ENCODE measurements at places on chromosomes 7 and 10.

GRCh38 chr7:82507976-82508677 lies 64.5 kb upstream of the CACNA2D1 start:
- DNase-seq, result peak; percentile 63

- DNase-seq, result peak; percentile 31
These were observed 16.8 kb upstream of the ABCB5 start for GRCh38 chr7:20598459-20599309.

- DNase-seq, result no peak
These were observed 315.1 kb downstream of the BBS9 start for GRCh38 chr7:33444511-33444910.

- DNase-seq, result no peak
These were observed 17.5 kb upstream of the NT5C3A start for GRCh38 chr7:33079763-33080690.

GRCh38 chr7:45189151-45189970 lies 31.8 kb downstream of the RAMP3 start:
- no peak for DNase-seq

DNA sequence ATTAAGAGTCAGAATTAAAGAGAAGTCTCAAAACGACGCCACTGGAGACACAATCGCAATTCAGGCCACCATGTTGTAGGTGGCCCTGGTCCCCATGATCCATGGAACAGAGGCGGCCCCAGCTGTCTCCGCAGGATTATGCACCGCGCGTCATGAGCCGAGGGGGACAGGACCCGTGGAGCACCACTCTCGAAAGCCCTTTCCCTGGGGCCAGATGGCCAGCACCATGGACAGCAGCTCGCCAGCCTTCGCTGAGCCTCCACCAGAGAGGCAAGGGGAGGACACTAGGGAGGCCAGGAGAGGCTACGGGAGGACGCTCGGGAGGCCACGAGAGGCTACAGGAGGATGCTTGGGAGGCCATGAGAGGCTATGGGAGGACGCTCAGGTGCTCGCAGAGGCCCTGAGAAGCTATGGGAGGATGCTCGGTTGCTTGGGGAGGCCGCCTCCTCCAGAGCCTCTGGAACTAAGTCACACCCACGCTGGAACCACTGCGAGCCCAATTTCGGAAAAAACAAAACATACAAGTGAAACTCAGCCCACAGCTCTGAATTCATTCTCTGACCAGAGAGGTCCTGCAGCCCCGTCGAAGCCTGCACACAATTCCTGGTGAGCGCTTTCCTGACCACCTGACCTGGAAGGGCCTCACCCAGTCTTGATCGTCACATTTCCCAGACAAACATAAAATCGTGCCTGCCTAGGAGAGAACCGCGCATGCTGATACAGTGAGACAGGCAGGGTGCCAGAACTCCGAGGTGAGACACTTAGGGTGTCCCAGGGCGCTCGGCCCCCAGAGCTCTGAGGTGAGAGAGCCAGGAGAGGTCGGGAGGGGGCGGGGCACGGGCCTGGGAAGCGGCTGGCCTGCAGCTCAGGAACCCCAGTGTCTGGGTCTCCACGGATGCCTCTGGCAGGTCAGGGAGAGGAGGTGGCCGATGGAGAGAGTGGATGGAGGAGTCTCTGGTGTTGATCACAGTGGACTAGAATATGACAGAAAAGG lies 224.4 kb downstream of the PTPRN2 start:
- DNase-seq, result no peak

GRCh38 chr10:74039561-74040145 lies 41.7 kb downstream of the VCL start:
- no peak for DNase-seq

GRCh38 chr10:58014436-58014835 lies 253.3 kb downstream of the IPMK start:
- no peak for DNase-seq

GRCh38 chr10:125679436-125679835 lies 3.5 kb downstream of the TEX36 start:
- DNase-seq, result no peak

GRCh38 chr7:90119178-90119971 lies 34.9 kb upstream of the STEAP1 start:
- DNase-seq, result peak; percentile 61

- DNase-seq, result no peak
These were observed 1.8 kb upstream of the OPN4 start for GRCh38 chr10:86652361-86653202.

- DNase-seq, result no peak
These were observed 619.5 kb upstream of the SEMA3D start for GRCh38 chr7:85806321-85806720.

DNA sequence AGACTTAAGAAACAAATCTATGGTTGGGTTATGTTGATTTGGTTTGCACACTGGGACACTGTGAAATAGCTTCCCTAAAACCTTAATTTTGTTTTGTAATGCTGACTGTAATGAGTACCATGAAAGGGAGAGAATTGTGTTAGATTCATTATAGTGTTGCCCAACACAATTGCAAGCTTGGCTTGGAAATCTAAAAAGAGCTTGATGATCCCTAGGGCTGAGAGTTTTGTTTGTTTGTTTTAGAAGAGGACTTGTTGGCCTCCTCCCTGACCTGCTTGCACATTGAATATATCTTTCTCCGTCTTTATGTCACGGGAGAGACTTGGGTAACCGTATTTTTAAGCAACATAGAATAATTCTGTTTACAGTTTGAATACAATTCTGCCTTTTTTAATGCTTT lies 410.1 kb downstream of the ARL4A start:
- DNase-seq, result no peak

DNA sequence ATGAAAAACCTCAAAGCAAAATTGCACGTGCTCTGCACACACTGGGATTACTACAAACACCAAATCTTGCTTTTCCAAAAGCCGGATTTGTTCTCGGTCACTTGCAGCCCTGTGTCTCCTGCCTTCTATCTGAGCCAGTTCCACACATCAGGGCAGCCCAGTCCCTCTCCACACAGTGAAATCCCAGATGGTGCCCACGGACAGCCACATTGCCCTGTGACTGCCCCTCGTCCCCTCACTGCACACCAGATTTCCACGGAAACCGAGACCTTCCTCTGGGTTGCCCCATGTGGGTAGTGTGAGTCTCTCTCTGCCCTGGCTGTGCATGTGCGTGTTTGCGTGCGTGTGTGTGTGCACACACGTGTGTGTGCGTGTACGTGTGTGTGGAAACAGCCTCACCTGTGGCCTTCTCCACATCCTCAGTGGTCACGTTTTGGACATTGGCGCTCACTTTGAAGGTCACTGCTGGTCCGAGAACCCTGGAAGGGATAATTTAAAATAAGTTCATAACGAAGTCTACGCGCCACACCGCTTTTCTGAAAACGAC lies 506.7 kb downstream of the PTPRN2 start:
- no peak for DNase-seq

DNA sequence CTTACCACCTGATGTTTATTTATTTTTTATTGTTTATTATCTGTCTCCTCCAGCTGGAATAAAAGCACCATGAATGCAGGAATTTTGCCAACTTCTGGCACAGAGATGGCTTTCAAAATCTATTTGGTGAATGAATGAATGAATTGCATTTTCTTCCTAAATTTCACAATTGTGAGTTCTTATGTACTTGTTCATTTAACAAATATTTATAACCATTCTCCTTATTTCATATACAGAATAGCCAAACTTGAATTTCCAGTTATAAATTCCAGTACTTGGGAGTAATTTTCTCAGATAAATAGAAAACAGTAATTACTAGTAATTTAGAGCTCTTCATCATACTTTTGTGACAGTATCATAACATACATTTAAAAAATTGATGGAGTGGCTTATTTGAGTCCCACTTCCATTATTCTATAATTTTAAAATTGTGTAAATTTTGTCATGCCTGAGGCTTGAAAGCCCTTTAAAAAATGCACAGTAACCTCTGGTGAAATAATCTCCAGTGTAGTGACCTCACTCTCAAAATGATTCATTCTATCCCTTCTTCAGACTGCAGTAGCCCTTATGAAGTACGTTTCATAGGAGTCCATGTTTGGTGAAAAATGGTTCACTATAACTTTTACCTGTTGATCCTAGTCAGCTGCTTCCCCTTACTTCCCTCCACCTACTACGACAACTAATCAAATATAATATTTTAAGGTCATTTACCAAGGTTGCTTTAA lies 40.0 kb upstream of the SRI start:
- DNase-seq, result no peak

GRCh38 chr7:131381069-131381838 lies 53.6 kb downstream of the MKLN1 start:
- no peak for DNase-seq

- no peak for DNase-seq
These were observed 18.3 kb downstream of the AGAP3 start for GRCh38 chr7:151104411-151105235.

DNA sequence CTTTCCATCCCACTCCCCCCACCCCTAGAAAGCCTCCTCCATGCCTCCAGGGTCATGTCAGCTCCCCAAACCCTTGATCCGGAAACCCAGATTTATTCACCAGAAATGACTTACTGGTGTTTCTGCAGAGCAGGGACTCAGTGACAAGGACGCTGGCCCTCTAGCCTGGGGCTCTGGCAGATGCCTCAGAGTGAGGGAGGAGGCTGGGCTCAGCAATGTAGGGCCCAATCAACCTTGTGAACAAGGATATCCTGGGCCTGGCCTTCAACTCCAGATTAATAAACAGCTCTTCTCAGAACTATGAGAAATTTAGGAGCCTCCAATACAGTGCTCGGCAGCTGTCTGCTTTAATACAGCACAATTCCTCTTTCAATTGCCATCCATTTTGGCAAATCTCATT lies at the start of gene MBL2:
Gene MBL2, minus strand, starts transcription at position 162 of the 400 bp plus-strand sequence. CDS start 1,149 bp downstream, outside the sequence.
- DNase-seq, result no peak

GRCh38 chr10:14567421-14567820 lies 207.3 kb downstream of the FAM107B start:
- no peak for DNase-seq

- no peak for DNase-seq
These were observed 67.8 kb downstream of the EBF3 start for GRCh38 chr10:129896136-129896859.

GRCh38 chr7:77428777-77429231 lies 12.7 kb upstream of the GSAP start:
- no peak for DNase-seq

- peak; percentile 19 for DNase-seq
These were observed 222.1 kb downstream of the GLI3 start for GRCh38 chr7:42014625-42015618.
